ENCODE measurements at places on chromosomes 4 and X.

DNA sequence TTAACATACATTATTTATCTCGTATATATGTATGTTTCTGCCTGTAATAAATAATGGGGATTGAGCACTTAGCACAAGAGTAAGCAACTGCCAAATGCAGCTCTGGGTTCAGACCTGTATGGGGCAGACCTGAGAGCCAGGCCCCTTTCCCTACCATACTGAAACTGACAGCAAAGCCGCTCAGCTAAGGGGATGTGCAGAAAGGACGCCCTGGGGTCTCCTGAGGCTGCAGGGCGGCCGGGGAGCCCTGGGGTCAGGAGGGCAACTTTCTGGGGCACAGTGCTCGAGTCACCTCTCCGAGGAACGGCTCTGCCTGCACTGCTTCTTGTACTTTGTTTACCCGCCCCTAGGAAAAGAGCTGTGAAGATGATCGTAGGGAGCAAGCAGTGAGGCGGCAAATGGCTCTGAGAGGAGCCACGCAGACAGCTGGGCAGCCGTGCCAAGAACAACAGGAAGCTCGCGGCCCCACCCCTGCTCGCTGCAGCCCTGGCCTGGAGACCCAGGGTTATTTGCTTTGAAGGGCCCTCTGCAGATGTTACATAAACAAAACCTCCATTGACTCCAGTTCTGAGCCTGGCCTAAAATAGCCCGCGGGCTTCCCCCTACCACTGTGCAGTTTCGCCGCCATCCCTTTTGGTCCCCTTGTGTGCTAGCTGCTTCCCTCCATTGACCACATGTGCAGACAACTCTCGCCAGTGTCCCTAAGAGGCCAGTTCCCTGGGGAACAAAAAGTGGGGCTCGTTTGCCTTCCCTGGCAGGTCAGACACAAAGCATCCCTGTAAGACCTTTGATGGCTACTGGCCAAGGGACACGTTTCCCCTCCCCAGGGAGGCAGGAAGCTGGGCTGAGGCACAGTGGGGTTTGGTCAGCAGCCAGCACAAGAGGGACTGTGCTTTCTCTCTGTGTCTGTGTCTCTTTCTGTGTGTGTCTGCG, 111.3 kb upstream of the LNX1 start:
- DNase-seq: peak; percentile 14

- DNase-seq: no peak
Observed at GRCh38 chr4:142683997-142684396, 162.1 kb downstream of the INPP4B start.

DNA sequence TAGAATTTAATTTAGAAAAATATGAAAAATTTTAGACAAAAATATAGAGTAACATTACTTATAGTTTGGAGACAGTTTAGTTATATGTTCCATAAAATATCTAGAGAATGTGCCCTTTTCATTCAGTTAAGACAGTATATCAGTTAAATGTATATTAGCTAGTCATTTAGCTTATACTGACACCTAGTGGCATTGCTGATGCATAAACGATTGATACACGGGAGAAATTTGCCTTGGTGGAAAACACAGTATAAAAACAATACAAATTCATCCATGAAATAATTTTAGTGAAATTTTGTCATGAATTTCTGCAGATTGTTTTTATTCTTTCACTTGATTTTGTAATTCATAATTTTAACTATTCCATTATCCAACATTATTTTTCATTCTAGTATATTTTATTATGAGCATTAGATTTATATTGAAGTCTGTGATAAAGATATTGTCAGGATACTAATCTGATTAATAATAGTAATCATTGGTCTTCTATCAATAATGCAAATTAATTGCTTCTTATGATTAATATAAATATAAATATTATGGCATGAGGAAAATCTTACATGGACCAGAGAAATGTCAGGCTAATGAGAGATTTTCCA, 219.0 kb downstream of the TLL1 start:
- DNase-seq: peak; percentile 0

GRCh38 chrX:39875834-39876628, 221.7 kb downstream of the BCOR start:
- no peak for DNase-seq

DNA sequence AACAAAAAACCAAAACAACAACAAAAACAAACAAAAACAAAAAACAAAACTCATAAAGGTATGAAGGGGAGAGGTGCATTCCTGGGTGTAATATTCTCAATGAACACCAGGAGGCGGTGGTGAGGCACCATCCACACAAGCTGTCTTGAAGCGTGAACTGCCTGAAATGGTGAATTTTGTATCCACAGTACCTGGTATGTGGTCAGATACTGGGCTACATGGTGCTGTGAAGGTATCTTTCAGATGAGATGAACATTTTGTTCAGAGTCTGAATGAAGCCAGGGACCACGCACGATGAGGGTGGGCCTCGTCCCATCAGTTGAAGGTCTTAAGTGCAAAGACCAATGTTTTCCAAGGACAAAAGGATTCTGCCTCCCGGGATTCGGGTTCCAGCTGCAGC, 58.5 kb downstream of the ASMT start:
- DNase-seq: no peak

DNA sequence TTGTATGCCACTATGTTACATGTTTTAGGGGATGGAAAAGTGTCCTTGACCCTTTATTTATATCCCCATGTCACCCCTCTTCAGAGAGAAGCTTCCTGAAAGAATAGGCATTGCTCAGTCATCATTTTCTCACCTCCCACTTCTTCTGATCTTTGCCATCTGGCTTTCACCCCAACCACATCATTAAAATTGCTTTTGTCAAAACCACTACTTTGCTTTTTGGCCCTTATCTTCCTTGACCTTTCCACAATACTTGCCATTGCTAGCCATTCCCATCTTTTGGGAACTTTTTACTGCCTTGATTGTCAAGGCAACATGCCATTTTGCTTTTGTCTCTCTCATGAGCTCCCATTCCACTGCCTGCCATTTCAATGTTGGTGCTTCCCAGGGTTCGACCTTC, 14.9 kb upstream of the FAM9B start:
- no peak for DNase-seq

DNA sequence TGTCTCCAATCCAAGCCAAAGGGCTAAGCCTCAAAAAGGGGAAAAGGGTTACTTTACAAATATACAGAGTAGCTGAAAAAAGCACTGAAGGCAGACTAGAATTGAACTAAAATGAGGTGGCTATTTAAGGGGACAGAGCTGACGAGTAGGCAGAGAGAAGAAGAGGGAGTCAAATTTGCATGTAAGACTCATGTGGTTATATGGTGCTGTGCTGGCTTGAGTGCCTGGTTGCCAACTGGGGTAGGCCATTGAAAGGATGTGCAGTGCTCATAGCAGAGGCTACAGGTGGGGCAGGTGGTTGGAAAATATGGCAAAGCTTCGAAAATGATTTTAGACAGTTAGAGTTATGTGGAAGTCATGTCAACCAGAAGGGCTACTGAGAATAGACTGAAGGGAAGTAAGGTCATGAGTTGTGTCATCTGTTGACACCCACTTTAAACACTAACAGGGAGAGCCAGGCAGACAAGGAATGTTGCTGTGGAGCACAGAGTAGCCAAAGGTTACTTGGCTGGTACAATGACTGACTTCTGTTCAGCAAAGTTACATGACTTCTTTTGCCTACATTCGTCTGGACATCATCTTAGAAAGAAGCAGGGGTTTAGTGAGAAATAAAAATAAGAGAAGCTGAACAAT, 1210.4 kb downstream of the ADGRL3 start:
- DNase-seq: no peak

DNA sequence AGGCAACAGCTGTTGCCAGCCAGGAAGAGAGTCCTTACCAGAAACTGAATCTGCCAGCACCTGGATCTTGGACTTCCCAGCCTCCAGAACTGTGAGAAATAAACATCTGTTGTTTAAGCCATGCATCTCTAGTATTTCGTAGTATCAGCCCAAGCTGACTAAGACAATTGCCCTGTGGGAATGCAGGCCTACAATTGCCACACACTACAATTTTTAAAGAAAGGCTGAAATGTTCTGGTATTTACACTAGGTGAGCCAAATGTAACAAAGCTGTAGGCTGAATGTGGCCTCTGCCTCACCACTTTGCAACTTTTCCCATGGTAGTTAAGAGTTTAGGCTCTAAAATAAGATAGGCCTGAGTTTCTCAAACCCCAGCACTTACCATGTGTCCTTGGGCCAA, 59.1 kb downstream of the SPATA18 start:
- no peak for DNase-seq

DNA sequence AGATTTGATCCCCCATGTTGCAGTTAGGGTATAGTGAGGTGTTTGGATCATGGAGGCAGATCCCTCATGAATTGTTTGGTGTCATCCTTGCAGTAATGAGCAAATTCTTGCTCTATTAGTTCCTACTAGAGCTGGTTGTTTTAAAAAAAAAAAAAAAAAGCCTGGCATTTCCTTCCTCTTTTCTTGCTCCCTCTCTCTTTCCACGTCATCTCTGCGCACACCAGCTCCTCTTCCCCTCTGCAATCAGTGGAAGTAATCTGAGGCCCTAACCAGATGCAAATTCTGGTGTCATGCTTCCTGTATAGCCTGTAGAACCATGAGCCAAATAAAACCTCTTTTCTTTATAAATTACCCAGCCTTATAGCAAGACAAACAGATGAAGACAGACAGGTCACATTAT, 24.5 kb downstream of the WDR17 start:
- no peak for DNase-seq

DNA sequence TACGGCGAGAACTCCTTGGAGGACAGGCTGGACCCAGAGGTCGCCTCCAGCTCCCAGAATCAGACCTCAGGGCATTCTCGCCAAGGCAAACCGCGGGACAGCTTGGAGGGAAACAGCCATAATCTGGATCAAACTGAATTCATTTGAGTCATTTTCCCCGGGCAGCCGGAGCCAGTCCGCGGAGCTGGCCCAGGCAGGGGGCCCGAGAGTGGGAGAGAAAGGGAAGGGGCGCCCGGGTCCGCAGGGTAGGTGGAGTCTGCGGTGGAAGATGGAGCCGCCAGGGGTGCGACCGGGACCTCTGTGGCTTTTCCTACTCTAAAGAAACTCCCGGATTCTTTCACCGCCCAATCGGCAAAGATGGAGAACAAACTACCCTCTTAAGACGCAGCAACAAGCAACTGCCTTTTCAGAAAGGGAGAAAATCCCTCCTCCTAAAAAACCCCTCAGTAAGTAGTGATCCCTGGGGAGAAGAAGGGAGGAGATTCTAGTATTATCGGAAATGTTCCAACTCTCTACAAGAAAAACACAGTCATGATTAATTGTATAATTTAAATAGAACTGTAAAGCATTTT, 5.2 kb downstream of the NKX3-2 start:
- no peak for DNase-seq

- no peak for DNase-seq
Observed at GRCh38 chr4:186946682-186947294, 223.1 kb upstream of the FAT1 start.

- no peak for DNase-seq
Observed at GRCh38 chr4:16860516-16860915, 37.9 kb downstream of the LDB2 start.

DNA sequence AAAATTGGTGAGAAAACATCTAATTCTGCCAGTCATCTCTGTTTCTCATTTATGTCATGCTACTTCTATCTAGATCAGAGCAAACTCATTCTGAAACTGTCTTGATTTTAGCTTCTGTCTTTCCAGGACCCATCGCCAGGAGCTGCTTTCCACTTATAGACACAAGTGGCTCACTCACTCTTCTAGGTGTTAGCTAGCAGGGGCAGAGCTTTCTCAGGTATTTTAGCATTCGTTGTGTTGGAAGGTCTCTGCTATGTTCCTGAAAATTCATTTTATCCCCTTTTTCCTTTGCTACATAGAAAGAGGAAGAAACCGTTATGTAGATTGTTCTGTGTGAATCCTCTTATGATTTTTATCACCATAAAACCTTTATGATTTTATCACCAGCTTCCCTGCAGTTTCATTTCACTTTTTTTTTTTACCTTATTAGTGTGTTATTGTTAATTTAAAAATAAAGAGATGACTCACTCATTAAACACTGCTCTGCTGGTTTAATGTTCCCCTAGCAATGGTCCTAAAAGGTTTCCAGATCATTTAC, 246.6 kb upstream of the AADAT start:
- no peak for DNase-seq

Measured in NCI-H187 treated with DMSO at 0.1 percent for 48 hours (cell line).